Ascending aorta (tissue), 2 donors: ENCODE measurements at places on chromosomes 5 and 9.

DNA sequence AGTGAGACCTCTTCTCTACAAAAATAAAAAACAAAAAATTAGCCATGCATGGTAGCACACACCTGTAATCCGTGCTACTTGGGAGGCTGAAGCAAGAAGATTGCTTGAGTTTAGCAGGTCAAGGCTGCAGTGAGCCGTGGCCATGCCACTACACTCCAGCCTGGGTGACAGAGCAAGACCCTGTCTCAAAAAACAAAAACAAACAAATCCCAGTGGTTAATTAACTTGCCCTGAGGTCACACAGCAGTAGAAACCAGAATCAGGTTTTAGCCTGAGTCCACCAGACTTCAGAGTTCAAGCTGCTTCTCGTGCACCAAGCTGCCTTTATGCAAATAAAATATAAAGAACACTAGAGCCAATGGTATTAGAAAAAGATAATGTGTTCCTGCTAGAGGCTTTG is 169.7 kb downstream of the GOLPH3 start:
- no peak for DNase-seq
- no peak overlapping the region for H3K4me3 ChIP-seq
- no peaks in the 10 kb centered on the region for H3K4me1 ChIP-seq
- H3K27ac ChIP-seq, result no peak overlapping the region
- H3K36me3 ChIP-seq, result no peaks in the 10 kb centered on the region

DNA sequence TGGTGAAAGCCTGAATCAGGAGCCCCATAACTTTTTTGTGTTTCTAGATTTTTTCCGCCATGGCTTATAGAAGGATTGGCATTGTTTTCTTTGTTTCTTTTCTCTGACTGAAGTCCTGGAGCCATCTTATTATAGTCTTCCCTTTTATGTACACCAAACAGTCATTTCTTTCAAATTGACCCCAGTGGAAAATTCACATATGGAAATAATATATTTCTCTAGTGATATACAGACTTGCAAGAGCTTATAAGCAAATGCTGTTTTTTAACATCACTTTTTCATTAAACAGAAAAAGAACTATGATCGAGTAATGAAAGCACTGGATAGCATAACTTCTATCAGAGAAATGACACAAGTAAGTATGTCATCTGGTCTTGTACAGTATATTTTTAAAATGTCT is 155.6 kb downstream of the PARP8 start:
- no peak for DNase-seq
- peaks cover 13% of the 10 kb centered on the region for H3K36me3 ChIP-seq
- no peak overlapping the region for H3K4me3 ChIP-seq
- H3K27me3 ChIP-seq, result no peaks in the 10 kb centered on the region
- no peak overlapping the region for H3K27ac ChIP-seq
- H3K4me1 ChIP-seq, result no peaks in the 10 kb centered on the region

- DNase-seq, result no peak
- H3K36me3 ChIP-seq, result peaks cover 77% of the 10 kb centered on the region
- peaks cover 56% of the 10 kb centered on the region for H3K4me1 ChIP-seq
- no peak overlapping the region for H3K4me3 ChIP-seq
Measured at GRCh38 chr9:121349009-121349408, 21.0 kb downstream of the STOM start.

- H3K36me3 ChIP-seq, result no peaks in the 10 kb centered on the region
- H3K4me3 ChIP-seq, result no peak overlapping the region
- DNase-seq, result no peak
Measured at GRCh38 chr9:13719446-13719845, 440.0 kb upstream of the MPDZ start.

- H3K4me1 ChIP-seq, result no peaks in the 10 kb centered on the region
- no peak overlapping the region for H3K27ac ChIP-seq
- no peak for DNase-seq
- no peaks in the 10 kb centered on the region for H3K36me3 ChIP-seq
Measured at GRCh38 chr9:112002131-112002846, 105.7 kb downstream of the UGCG start.

DNA sequence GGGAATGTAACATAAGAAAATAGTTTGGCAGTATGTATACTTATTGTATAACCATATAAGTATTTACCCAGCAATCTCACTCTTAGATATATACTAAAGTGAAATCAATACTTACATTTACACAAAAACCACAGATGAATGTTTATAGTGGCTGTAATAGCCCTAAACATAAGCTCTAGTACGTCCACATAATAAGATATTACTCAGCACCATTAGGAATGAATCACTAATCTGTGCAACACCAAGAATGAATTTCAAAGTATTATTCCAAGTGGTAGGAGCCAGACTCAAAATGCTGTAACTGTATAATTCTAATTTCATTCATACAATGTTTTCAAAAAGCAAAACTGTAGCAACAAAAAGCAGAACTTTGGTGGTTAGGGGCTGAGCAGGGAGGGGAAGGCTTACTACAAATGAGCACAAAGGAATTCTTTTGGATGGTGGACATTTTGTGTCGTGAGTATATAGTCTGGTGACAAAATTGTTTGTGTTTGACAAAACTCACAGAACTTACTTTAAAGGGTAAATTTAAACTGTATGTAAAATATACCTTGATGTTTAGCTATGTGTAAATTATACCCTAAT is 11.9 kb upstream of the C5orf46 start:
- no peaks in the 10 kb centered on the region for H3K4me1 ChIP-seq
- H3K27me3 ChIP-seq, result no peaks in the 10 kb centered on the region
- no peak overlapping the region for H3K4me3 ChIP-seq
- H3K27ac ChIP-seq, result no peak overlapping the region

- H3K36me3 ChIP-seq, result no peaks in the 10 kb centered on the region
- H3K27ac ChIP-seq, result no peak within 1 kb of the TSS
- peak within 1 kb of the TSS; percentile 70 for H3K4me3 ChIP-seq
- DNase-seq, result no peak
- H3K27me3 ChIP-seq, result peaks cover 5% of the 10 kb centered on the region
Measured at GRCh38 chr9:131096269-131097125, at the start of gene AIF1L. AIF1L (plus strand) TSS chr9:131096531; CDS start chr9:131096630, 99 bp downstream.

DNA sequence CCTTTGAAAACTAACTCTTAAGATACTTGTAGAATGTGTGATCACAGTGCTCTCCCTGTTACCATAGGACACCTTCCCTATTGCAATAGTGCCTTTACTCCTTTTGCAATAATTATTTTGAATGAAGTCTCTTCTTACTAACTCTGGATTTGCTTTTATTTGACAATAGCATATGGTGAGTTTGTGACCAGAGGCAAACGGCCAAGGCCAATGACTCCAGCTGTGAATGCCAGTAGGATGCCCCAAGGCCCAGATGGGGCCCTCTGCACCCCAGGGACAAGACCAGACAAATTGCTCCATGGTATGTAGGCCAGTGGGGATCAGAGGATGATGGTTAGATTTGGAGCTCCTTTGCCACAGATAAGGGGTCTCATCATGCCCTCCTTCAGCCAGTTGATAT is 116.9 kb downstream of the NPR3 start:
- no peak overlapping the region for H3K4me3 ChIP-seq
- H3K27me3 ChIP-seq, result no peaks in the 10 kb centered on the region
- no peaks in the 10 kb centered on the region for H3K4me1 ChIP-seq
- no peak overlapping the region for H3K27ac ChIP-seq

- no peaks in the 10 kb centered on the region for H3K36me3 ChIP-seq
- H3K27ac ChIP-seq, result no peak overlapping the region
- DNase-seq, result no peak
- H3K27me3 ChIP-seq, result no peaks in the 10 kb centered on the region
Measured at GRCh38 chr5:124160265-124160664, 586.2 kb downstream of the ZNF608 start.

DNA sequence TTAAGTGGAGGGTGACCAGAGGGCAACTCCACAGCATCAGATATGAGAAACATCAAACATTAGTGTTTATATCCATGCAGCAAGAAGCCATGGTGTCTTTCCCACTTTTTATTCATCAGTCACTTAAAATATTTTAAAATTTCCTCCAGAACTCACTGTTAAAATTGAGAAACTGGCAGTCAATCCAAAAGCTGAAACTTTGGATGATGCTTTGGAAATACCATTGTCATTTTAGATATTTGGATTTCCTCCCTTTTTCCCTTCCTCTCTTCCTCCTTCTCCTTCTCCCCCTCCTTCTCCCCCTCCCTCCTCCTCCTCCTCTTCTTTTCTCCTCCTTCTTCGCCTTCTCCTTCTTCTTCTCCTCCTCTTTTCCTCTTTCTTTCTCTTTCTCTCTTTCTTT is 33.1 kb upstream of the NTRK2 start:
- no peaks in the 10 kb centered on the region for H3K4me1 ChIP-seq
- no peak overlapping the region for H3K4me3 ChIP-seq
- no peaks in the 10 kb centered on the region for H3K27me3 ChIP-seq

DNA sequence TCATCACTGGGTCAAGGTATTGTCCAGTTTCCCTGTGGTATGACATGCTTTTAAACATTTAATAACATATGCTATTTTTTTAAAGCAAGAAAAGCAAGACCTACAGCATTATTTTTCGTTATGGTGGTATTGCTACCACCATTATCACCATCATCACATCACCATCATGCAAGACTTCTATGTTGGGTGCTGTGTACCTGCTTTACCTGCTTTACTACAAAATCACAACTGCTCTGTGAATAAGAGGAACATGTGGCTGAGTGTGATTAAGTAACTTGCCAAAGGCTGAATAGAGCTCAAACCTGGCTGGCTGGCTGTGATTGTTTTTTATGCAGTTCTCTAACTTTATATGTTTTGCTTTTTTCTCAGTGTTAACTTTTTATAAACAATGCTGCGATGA is 140.8 kb upstream of the CLINT1 start:
- no peak overlapping the region for H3K27ac ChIP-seq
- DNase-seq, result no peak

DNA sequence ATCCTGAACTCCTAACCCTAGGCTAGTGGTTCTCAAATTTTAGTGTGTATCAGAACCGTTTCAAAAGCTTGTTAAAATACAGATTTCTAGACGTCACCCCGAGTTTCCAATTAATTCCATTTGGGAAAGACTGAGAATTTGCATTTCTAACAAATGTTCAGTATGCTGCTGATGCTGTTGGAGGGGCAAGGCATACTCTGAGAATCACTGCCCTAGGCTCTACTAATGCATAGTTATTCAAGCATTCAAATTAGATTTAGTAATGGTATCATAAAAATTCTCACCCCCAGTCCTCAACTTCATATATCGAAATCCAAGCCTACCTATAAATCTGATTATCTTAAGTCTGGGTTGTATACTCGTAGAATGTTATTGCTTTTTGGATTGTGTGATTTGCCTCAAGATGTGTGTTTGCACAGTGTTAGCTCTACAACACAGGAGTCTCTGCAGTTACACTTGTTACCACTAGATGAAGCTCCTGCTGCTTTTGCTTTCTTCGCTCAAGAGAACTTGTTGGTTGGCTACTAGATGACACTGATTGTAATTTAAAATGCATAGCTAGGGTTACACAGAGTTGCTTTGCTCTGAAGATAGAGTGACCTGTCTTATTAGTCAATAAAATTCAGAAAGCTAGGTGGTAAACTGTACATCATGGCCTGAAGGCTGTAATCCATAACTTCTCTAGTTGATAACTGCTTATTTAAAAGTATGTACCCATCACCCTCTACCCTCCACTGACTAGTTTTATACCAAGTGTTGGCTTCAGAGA is 7.5 kb upstream of the ERAP2 start:
- H3K4me1 ChIP-seq, result no peaks in the 10 kb centered on the region
- no peak for DNase-seq
- H3K36me3 ChIP-seq, result no peaks in the 10 kb centered on the region

DNA sequence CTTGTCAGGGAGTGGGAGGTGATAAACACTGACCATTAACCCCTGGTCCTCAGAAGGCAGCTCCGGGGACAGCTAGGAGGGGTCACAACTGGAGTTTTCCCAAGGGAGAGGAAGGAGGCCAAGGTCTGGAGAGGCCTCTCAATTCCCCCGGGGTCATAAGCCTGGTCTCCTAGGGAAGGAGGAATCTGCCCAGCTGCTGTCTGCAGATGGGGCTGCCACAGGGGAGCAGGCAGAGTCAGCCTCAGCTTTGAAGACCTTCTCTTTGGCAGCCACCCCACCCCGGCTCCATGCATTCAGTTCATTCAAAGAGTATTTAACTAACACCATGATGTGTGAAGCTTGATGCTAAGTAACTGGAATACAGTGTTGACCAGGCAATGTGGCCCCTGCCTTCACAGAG is 74.6 kb upstream of the HSPA9 start:
- no peaks in the 10 kb centered on the region for H3K27me3 ChIP-seq
- no peak overlapping the region for H3K27ac ChIP-seq
- H3K4me1 ChIP-seq, result no peaks in the 10 kb centered on the region
- H3K4me3 ChIP-seq, result no peak overlapping the region
- H3K36me3 ChIP-seq, result no peaks in the 10 kb centered on the region

GRCh38 chr9:134656334-134657006 is 14.9 kb downstream of the COL5A1 start:
- no peak overlapping the region for H3K27ac ChIP-seq
- H3K27me3 ChIP-seq, result no peaks in the 10 kb centered on the region
- peaks cover 22% of the 10 kb centered on the region for H3K4me1 ChIP-seq
- no peak overlapping the region for H3K4me3 ChIP-seq
- DNase-seq, result no peak

- H3K4me1 ChIP-seq, result no peaks in the 10 kb centered on the region
- H3K36me3 ChIP-seq, result no peaks in the 10 kb centered on the region
- no peak overlapping the region for H3K27ac ChIP-seq
Measured at GRCh38 chr5:144487207-144487606, 316.5 kb downstream of the KCTD16 start.

DNA sequence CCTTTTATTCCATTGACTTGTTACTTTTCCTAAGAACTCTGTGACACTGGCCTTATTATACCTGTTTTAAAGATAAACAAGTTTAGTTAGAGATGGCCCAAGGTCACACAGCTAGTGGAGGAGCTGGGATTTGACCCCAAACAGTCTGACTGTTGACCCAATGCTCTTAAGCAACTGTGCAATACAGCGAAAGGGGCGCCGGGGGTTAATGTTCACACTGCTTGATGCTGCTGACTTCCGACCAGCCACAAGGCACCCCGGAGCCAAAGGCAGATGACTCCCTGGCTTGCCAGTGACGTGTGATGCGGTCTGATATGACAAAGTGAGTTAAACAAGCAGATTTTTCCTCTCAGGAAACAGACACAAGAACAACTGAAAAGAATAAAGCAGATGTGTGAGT is 23.9 kb downstream of the PIK3R1 start:
- H3K27ac ChIP-seq, result peak overlapping the region; percentile 63
- no peaks in the 10 kb centered on the region for H3K36me3 ChIP-seq
- H3K4me1 ChIP-seq, result peaks cover 2% of the 10 kb centered on the region

GRCh38 chr5:65010841-65011240 is 242.1 kb downstream of the CWC27 start:
- DNase-seq, result no peak
- H3K4me3 ChIP-seq, result no peak overlapping the region
- no peaks in the 10 kb centered on the region for H3K4me1 ChIP-seq
- H3K27me3 ChIP-seq, result no peaks in the 10 kb centered on the region

DNA sequence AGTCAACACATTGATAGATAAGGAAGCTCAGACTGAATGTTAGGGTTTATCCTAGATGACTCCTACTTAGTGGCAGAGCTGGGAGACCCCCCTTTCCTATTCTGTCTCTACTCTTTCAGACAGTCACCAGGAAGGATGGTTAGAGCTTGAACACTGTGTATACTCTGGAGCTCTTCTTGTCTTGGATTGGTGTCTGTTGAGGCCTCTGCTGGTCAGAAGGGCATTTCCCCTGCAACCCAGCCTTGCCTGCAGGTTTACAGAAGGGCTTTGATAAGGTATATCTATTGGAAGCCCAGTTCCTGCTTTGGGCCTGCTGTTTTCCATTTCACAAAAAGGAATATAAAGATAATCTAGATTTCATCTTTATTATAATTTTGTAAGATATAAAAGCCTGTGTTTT is 71.8 kb downstream of the KDM4C start:
- H3K27me3 ChIP-seq, result no peaks in the 10 kb centered on the region
- no peaks in the 10 kb centered on the region for H3K36me3 ChIP-seq
- no peak overlapping the region for H3K4me3 ChIP-seq

GRCh38 chr5:36537724-36538123 is 68.7 kb upstream of the SLC1A3 start:
- no peak overlapping the region for H3K27ac ChIP-seq
- no peaks in the 10 kb centered on the region for H3K4me1 ChIP-seq
- no peak for DNase-seq
- H3K4me3 ChIP-seq, result no peak overlapping the region
- no peaks in the 10 kb centered on the region for H3K36me3 ChIP-seq
- H3K27me3 ChIP-seq, result no peaks in the 10 kb centered on the region
